ENCODE measurements at places on chromosomes 5 and 9.

- DNase-seq = no peak
Observed at GRCh38 chr9:132857031-132857430, 21.1 kb downstream of the AK8 start.

GRCh38 chr5:94281236-94281801 is 337.1 kb downstream of the KIAA0825 start:
- DNase-seq = no peak

- no peak for DNase-seq
Observed at GRCh38 chr9:98316445-98317133, 61.1 kb upstream of the TBC1D2 start.

DNA sequence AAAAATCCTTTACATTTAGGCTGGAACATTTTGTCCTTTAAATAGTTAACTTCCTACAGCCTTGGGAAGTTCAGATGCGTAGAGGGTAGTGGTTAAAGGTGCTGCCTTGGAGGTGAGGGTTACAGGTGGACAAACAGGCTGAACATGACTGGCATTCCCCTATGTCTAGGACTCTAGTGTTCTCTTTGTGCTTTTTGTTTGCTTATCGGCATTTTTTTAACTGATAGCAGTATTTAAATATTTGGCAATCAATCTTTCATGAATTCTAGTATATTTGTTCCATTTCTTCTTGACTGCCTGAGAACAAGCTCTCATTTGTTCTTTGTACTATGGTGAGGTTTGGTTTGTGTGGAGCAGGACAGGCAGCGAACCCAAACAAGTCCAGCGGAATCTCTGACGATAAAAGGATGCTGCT is 307.6 kb downstream of the CTNND2 start:
- DNase-seq = no peak

DNA sequence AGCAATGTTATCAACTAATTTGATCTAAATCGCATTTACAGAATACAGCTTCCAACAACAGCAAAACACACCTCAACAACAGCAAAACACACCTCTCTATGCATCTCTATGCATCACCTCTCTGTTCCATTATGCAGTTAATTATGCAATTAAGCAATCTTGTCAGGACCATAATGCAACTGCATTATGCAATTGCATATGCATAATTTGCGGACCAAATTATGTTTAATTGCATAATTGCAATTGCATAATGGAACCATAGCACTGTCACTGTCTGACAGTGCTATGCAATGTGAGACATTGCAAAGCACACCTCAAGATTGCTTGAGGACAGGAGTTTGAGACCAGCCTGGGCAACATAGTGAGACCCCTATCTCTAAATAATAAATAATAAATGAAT is 80.4 kb upstream of the PRSS3 start:
- no peak for DNase-seq

DNA sequence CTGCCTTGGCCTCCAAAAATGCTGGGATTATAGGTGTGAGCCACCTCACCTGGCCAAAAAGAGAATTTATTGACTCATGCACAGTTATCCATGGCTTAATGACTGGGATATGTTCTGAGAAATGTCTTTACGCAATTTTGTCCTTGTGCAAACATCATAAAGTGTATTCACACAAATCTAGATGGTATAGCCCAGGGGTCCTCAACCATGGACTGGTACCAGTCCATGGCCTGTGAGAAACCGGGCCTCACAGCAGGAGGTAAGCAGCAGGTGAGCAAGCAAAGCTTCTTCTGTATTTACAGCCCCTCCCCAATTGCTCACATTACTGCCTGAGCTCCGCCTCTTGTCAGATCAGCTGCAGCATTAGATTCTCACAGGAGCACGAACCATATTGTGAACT is 12.4 kb upstream of the SIL1 start:
- DNase-seq = no peak

GRCh38 chr9:73753171-73753570 is 601.5 kb downstream of the ANXA1 start:
- DNase-seq = no peak

DNA sequence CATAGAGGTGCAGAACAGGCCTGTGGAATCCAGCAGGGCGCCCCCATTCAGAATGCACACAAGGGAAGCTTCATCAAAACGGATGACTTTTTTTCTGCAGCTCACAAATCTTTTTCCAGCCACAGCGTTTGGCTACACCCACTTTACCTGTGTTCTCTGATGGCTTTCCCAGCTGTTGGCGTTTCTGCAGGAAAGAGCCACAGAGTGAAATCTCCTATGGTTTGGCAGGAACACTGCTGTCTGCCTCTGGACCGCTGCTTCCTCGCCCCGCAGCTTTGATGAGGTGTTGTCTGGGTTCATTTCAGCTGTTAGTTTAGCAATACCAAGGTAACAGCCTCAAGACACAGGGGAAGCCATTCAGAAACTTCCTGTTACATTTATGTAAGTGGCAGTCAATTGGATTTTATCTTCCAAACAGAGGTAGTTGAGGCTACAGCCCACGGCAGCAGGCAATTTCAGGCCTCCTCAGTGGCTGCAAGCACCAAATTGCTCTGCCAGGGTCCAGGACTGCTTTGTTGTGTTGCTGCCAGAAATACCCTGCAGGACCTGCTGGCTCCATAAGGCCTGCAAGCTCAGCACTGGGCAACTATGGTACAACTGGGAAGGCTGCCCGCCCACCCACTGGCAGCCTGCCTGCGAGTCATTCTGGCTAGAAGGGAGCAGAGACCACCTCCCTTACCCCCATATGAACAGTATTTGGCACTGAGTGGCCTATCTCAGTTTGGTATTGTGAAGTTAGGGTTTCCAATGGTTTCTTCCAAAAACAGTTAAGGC is 96.7 kb downstream of the MVB12B start:
- no peak for DNase-seq

DNA sequence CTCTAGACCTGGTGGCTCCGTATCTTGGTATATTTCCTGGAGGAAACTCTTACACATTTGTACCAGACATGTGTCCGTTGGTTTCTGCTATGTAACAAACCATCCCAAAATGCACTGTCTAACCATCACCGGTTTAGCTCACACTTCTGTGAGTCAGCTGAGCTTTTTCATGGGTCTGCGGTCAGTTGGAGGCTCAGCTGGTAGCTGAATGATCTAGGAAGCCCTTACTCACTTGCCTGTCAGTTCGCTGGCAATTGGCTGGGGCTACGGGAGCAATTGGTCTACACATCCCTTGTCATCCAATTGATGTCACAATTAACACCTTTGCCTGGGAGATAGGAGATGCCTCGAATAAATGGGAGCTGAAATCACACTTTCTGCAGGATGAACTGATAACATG is 11.6 kb upstream of the WHRN start:
- no peak for DNase-seq

DNA sequence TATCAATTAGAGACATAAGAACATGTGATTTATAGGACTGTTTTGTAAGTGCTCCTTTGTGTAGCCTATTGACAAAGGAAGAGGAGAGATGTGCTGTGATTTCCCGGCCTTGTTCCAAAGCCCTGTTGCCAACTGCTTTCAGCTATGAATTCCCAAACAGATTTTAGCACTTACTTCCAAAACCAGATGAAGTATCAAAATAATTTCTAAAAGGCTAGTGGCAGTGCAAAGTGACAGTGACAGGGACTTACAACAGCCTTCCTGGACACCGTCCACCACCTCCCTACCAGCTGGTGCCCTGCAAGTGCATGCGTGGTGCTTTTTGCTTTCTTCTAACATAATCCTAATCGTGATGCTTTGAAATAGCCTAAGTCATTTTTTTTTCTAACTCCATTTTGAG is 254.1 kb upstream of the ACTBL2 start:
- DNase-seq = no peak

Measured in erythroblast (primary cell).